ENCODE measurements at places on chromosomes 4 and X.

- DNase-seq: no peak
These were observed 35.7 kb upstream of the MAB21L2 start for GRCh38 chr4:150546286-150546685.

DNA sequence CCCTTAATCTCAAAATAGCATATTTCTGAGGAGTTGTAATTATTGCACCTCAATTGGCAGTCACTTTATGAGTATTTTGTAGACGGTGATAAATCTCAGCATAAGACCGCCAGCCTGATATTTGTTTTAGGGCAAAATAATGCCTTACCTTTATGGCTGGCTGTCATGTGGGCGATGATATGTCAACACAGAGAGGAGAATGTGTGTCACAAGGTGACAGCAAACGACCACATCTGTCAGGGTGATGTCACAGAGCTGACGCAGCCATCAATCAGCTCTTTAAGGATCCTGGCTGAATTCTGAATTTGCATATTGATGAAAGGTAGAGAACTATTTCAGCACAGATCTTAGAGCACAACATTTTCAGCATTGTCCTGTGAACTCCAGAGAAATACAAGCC lies 209.7 kb downstream of the CEP135 start:
- DNase-seq: no peak

DNA sequence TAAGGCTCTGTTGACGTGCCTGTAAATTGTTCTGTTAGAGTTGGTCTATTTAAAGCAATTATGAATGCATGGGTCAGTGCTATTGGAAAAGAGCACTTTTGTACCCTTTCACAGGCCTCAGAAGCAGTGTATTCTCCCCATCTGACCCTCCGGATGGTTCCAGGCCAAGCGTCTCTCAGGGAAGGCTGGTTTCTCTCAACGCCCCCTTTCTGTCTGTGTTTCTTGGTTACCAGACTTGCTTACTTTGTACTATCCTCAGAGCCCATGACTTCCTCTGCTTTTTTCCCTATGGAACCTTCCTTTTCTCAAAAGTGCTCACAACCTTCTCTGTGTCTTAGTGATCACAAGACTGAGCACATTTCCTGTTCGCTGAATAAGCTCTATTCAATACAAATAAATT lies 559.3 kb upstream of the ZFP42 start:
- no peak for DNase-seq

DNA sequence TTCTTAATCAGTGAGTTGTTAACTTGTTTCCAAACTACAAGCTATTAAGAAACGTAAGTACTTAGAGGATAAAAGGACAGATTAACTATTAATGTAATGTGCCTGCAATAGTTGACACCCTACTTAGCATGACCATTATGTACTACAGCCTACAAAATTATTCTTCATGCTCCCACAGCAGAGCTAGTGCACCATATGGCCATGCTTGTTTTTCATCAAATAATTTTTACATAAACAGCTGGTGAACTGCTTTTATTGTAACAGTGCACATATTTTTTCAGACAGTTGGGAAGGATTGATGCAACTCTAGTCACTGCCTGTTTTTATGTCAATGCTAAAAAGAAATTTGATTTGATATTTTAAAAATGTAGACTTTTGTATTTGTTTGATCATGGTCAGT lies 10.2 kb upstream of the MAGEB10 start:
- no peak for DNase-seq

- no peak for DNase-seq
These were observed 116.6 kb upstream of the FAT1 start for GRCh38 chr4:186840222-186840701.

DNA sequence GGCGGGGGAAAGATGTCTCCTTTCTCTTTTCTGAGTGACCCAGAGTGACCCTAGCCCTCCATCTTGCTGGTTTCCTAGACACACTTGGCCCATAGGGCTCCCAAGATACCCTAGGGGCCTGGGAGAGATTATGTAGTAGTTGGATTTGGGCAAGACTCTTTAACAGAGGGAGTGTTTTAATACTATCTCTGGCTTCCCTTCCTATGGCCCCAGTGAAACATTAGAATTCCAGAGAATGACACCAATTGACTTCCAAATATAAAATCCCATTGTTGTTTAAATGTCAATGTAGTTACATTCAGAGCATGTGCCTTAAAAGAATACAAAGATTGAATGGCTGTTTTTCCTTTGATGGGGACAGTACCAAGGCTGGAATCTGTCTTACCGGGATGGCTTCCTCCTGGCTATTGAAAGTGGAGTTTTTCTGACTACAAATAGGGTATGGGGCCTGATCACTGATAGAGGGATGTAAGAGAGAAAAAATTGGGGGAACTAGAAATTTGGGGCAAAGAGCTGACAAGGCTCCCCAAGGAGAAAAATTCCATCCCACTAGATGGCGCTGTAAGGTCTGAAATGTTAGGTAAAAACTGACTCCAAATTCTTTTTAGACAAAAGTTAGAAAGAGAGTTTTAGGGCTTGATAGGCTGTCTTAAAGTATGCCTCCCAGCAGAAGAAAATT lies 10.7 kb downstream of the TENT5D start:
- DNase-seq: no peak

- peak; percentile 41 for DNase-seq
These were observed 82.1 kb downstream of the NHSL2 start for GRCh38 chrX:71992711-71993110.

GRCh38 chr4:165440415-165441158 lies 61.8 kb downstream of the CPE start:
- no peak for DNase-seq
